GM06990 (cell line): ENCODE measurements at places on chromosomes 11 and 22.
A peak's percentile ranks its signal among the peaks of the same experiment; 100 is the strongest.

DNA sequence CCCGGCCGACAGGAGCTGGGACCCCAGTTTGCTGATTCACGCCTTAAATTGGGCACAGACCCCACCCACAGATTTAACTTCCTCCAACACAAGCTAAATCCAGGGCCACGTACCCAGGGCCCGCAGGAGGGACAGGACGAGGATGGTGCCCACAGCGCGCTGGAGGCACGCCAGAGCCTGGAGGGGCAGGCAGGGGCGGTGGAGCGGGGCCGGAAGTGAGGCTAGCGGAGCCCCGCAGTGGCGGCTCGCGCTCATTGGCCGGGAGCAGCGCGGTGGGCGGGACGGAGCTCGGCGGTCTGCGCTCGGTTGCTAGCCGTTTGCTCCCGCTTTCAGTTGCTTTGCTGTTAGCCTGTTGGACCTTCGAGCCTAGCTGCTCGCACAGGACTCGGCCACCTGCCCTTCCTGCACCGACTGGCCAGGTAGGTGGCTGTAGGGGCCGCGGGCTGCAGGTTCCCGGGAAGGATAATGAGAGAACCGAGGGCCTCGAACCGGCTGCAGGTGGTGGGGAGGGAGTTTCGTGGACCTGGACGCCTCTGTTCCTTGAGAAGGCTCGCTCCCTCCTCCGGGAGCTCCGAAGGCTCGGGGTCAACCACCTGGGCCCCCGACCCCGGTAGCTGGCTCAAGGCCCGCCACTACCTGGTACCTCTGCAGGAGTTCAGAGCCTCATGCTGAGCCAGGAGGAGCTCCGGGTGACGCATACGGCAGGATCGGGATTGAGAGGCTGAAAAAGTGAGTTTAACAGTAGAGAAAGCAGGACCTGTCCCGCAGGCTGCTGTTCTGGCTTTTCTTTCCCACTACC lies at the start of gene CCDC134:
Gene CCDC134 (plus strand): TSS at position 332 of the 799 bp plus-strand sequence. CDS start 8,212 bp downstream, outside the sequence.
- DNase-seq: peak; percentile 95

DNA sequence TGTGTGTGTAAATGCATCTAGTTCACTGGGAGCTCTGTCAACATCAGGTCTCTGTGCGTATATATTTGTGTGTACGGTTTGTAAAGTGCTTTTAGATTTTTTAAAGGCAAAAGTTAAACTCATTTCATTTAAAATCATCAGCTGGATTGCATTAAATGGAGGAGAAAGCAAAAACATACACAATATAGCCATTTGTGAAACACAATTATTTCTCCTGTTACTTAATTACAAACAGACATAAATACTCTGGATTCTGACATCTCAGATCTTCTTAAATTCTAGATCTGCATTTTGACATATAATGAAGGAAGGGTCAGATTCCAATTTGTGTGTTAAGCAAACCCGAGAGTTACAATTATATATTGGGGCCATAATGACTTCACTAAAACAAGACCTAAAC lies 275.4 kb upstream of the NARS2 start:
- DNase-seq: no peak

DNA sequence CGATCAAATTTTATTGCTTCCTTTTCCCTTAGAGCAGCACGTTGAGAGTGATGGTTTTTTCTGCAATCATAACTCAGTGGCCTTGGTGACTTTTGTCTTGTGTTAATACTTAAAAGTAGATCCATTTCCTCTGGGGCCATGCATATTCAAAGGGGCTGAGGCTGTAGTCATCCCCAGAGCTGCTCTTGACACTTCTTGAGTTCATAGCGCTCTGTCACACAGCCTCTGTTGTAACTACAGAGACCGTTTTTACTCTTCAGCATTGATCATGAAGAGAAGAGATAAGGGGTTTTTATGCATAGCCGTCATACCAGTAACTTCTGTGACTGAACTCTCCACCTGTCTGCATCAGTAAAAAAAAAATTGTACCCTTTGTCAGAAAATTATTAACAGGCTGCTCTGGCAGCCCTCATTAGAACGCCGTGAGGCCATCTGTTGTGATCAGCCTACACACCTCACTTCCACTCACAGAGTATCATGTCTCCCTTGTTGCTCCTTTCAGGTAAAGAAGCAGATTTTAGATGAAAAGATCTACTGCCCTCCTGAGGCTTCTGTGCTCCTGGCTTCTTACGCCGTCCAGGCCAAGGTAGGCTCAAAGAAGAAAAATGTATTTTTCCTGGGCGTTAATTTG lies 38.4 kb downstream of the NF2 start:
- DNase-seq: no peak

DNA sequence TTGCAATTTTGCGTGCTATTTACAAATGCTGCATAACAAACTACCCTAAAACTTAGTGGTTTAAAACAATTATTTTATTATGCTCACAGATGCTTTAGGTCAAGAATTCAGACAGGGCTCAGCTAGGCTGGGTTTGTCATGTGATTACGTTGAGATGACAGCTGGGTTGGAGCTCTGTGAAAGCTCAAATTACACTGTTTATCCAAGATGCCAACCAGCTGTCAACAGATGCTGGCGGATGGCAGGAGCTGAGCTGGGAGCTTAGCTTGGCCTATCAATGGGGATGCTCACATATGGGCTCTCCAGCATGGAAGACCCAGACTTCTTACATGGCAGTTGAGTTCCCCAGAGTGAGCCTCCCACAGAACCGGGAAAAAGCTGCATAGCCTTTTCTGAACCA lies 62.7 kb downstream of the STK33 start:
- DNase-seq: peak; percentile 3

DNA sequence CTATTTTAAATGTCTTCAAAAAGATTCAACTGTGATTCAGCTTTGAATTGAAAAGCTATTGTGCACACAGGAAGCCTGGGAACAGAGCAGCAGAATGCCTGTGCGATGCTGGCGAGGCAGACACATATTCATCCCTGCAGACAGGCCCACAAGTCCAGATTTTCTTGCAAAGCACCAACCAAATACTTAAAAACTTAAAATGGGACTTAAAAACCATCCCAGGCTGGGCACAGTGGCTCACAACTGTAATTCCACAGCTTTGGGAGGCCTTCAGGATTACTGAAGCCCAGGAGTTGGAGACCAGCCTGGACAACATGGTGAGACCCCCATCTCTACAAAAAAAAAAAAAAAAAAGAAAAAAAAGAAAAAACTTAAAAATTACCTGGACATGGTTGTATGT lies 122.6 kb upstream of the SERPIND1 start:
- DNase-seq: no peak

- DNase-seq: no peak
Observed at GRCh38 chr11:117832511-117832910, 8.0 kb upstream of the FXYD2 start.

- no peak for DNase-seq
Observed at GRCh38 chr11:9269492-9270013, 4.4 kb upstream of the DENND5A start.

DNA sequence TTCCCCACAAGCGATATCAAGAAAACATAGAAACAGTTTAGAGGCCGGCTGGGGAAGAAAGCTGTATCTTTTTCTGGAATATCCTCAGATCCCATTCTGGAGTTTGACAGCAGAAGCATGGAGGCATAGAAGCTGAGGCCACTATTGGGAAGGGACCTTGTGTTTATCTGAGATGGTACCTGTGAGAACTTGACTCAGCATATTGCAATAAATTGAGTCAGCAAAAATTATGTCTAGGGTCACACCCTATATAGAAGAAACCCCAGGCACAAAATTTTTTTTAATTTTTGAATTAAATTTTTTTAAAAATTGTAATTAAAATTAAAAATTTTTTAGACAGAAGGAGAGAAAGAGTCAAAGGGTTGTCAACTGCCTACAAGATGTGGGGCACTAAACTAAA lies 178.7 kb downstream of the NTM start:
- no peak for DNase-seq

- peak; percentile 14 for DNase-seq
Observed at GRCh38 chr11:22163394-22163797, 29.5 kb upstream of the ANO5 start.

- DNase-seq: no peak
Observed at GRCh38 chr11:85132851-85133585, 494.1 kb downstream of the DLG2 start.

DNA sequence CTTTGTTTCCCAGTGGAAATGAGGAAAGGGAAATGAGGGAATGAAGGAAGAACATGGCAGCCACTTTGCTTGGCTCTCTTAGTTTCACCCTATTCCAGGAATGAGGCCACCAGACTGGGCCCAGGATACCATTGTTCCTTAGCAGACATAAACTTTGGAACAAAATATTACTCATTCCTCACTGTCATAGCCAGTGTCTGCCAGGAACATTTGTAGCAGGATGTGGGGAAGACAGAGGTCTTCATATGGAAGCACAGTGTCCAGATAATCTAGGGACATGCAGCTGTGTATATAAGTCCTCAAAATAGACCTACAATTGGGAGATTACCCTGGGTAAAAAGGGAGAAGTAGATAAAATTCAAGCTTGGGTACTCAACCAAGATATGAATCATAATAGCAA lies 15.2 kb upstream of the FUT4 start:
- no peak for DNase-seq

- DNase-seq: no peak
Observed at GRCh38 chr11:85889676-85890579, 34.7 kb downstream of the CCDC83 start.

- DNase-seq: no peak
Observed at GRCh38 chr22:19843857-19844376, 10.8 kb downstream of the GNB1L start.

DNA sequence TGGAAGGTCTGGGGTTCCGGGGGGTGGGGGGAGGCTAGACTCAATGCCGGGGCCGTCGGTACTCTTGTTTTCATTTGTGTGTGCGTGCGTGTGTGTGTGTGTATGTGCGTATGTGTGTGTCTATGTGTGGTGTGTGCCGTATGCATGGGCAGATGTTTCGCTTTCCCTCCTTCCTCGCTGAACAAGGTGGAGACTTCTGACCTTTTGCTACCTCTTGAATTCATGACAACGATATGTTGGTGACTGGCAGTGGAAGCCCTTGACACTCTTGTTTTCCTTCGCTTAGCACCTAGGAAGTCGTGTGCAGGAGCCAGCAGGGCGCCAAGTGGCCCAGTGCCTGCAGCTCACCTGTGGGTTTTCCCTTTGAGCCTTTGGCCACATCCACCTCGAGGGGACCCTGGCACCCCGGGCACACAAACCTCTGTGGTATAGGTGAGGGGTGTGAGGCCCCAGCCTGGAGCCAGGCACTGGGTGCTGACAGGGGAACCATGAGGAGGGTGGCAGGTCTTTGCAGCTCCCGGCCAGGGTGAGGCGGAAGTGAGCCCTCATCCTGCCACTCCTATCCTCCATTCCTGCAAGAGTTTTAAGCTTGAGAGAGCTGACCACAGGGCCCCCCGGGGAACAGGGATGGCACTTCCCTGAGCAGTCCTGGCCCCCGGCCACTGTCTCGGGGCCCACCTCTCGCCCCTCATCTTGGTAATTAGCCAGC lies 19.3 kb upstream of the TMEM191C start:
- no peak for DNase-seq

GRCh38 chr22:30286813-30287647 lies 2.3 kb downstream of the CASTOR1 start:
- DNase-seq: peak; percentile 79

DNA sequence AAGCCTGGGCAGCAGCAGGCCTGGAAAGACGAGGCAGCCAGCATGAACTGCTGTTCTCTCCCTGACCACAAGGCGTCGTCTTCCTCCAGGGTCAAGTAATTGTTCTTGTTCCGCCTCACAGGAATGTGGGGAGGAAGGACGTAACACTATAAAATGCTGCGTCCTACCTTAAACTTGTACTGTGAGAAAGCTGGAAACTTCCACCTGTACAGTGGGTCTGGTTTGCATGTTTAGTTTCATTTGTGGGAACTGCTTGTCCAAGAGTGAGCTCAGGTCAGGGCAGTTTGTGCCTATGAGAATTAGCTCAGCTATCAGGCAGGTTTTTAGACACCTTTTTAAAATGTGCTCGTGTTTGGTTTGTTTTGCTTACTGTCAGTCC lies 55.2 kb downstream of the PANX1 start:
- peak; percentile 22 for DNase-seq
